ENCODE measurements at places on chromosomes 16 and 17.

- no peak for DNase-seq
Observed at GRCh38 chr17:82054351-82055022, 2.8 kb downstream of the GPS1 start.

GRCh38 chr17:50579399-50579798 is 18.9 kb downstream of the CACNA1G start:
- no peak for DNase-seq

DNA sequence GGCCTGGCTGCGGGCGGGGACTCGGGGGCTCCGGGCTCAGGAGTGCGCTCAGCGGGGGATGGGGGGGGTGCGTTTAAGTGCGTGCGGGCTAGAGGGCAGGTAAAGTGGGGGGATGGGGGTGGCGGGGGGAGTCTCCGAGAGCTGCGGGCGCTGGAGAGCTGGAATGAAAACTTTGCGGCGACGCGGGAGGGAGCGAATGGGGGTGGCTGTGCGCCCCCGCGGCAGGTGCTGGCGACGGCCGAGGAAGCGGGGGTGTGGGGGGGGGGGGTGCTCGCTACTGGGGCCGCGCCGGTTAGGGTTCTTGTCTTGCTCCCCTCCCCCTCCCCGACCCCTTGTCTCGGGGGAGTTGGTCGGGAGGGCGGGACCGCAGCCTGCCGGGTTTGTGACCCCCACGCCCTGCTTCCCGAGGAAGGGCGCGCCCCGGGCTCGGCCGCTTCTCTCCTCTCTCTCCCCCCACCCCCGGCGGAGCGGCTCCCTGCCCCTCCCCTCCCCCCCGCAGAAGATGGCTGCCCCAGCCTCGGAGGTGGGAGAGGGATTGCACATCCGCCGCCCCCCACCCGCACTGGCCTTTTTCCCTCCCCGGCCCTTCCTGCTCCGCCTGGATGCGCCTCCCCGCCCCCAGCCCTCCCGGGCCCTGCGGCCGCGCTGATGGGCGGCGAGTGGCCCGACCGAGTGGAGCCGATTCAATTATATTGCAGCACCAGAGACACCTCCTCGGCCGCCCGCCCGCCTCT is 649 bp downstream of the GSE1 start:
- DNase-seq = peak; percentile 62

- no peak for DNase-seq
Observed at GRCh38 chr17:15508466-15508865, 41.0 kb upstream of the CDRT4 start.

DNA sequence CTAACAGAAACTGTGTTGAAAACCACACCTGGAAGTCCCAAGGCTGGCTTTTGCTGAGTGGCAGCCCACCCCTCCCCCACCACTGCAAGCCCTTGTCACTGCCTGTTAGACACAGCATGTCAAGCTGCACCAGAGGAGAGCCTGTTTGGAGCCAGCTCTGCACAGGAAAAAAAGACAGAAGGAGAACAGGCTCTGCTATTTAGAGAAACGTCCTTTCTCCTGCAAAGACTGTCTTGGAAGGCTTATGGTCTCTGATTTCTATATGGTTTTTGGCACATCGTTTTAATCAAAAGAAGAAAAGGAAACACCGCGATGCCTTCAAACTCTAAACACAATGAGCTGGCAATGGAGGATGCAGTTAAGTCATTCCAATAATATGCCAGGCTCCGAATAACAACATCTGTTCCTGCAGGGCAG is 275.5 kb downstream of the MAP2K4 start:
- DNase-seq = no peak

DNA sequence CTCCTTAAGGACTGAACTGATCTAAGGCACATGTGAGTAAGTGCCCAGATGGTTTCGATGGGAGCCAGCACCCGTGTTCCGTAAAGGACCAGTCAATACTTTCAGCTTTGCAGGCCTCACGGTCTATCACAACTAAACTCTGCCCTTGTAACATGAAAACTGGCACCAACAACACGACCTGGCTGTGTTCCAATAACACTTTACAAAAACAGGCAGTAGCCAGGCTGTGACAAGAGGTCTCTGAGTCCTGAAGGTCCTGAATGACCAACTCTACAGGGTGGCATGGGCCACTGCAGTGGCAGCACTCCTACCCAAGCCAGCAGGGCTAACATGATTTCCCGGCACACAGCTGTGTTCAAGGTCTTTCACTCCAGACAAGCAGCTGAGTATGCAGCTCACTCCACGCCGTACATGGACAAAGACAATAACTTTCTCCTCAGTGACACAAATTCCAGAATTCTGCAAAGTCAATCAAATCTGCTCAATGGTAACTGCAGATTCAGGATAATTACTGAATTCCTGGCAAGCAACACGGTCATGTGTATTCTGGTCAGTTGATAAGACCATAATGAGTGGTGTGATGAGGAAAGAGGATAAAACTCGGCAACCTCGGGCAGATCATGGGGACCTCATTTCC is 15.3 kb downstream of the NPLOC4 start:
- no peak for DNase-seq

DNA sequence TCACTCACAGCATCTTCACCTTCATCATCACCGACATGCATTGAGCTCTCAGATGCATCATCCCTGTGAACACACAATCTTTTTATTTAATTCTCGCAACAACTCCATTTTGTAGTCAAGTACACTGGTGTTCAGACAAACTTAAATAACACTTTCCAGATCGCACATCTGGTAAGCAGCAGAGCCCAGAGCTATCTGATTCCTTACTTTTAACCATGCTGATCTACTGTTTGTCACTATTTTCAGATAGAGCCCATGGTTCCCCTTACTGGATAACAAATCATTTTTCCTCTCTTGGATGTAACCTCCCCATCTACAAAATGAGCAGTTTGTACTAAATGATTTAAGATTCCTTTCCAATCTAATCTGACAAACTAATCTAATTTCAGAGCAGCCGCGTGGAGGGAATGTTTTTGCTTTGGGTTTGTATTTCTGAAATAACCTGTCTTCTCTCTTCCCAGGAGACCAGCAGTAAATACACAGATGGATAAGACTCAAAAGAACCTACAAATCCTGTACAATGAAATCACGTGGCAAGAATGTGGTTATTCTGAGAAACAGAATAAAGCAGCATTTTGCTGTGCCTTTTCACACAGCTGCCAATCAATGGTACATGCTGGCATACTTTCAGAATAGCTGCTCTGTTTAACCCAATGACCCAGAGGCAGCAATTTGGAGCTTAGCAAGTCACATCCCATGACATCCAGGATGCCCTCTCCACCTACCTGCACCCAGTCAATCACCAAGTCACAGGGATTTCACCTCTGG is 72.9 kb upstream of the CCL2 start:
- DNase-seq = no peak

DNA sequence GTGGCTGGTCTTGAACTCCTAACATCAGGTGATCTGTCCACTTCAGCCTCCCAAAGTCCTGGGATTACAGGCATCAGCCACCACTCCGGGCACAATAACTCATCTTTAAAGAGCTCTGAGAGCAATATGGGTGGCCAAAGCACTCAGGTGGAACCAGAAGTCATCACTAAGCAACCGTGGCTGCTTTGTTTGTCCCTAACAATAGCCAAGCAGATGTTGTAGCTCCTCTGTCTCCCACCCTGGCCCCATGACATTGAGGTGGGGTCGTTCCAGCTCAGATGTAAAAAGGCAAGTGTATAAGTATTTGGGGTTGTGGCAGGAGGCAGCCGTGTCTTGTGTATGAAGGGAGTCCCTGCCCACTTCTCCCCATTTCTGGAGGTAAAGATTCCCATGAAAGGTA is 3.7 kb upstream of the SCIMP start:
- DNase-seq = no peak

DNA sequence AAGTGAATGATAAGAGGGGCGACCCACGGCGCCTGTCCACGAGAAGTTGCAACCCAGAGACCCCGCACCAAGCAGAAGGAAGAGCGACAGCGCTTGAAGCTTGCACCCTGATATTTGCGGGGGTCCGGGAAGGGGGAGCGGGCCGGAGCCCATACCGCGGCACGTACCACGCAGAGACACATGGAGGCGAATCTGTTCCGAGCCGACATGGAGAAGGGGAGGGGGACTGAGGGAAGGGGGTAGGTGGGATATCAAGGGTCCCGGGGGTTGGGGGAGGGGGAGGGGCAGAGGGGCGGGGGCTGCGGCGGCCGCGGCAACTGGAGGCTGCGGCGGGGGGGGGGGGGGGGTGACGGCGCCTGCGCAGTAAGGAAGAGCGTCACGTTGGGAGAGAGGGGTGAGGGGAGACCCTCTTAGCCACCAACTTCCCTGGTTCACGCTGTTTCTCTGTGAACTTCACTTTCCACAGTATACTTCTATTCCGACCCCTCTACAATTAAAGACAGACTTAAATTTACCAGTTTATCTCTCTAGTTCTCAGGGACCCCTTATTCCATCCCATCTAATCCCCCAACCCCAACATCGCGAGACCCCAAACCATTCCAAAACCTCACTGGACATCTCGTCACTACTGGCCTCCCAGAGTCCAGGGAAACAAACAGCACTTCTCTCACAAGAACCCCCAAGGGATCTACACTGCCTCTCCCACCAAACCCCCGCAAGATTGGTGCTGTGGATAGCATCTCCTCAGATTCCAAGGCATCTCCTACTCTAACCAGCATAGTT is 8.0 kb downstream of the DLG4 start:
- no peak for DNase-seq

DNA sequence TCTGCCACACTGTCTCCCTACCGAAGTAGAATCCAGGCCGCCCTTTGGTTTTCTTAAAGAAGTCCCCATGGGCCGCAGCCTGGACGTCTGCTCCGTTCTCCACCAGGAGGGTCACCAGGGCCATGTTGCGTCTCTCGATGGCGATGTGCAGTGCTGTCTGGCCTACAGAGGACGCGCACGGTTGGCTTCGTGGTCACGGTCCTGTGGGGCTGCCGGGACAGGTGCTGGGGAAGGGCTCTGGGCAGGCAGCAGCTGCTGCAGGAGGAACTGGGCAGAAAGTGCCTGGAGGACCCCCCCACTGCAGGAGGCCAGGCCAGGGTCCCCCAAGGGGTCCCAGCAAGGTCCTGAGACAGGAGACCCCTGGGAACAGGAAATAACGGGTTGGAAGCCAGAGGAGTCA is 19.0 kb downstream of the TRPV1 start:
- no peak for DNase-seq

DNA sequence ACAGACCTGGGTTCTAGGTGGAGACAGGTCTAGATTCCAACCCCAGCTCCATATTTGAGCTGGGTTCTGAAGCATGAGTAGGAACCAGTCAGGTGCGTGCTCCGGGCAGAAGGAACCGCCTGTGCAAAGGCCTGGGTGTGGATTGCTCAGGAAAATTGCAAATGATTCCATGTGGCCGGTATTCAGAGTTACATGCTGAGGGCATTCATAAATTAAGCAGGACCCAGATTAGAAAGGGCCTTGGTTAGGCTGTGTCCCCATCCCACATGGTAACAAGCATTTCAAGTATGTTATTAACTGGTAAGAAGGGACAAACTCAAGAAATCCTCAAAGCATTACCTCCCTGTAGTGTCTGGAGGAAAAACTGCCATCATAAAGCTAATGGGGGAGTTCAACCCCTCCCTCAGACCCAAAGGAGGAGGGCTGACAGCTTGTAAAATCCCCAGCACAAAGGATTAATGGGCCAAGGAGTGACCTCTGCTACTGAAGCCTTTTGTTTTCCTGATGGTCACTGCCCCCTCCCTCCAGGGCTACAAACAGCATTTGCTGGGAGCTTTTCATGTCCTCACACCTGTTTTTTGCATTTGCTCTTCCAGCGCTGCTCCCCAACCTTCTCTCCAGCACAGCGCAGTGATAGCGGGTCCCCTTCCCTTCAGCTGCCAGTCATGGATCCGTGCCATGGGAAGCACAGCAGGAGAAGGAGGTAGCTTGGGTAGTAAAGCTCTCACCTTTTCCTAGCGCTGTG is 218.0 kb downstream of the C16orf95 start:
- DNase-seq = no peak

GRCh38 chr16:2004795-2005517 is 4.7 kb downstream of the ZNF598 start:
- no peak for DNase-seq

DNA sequence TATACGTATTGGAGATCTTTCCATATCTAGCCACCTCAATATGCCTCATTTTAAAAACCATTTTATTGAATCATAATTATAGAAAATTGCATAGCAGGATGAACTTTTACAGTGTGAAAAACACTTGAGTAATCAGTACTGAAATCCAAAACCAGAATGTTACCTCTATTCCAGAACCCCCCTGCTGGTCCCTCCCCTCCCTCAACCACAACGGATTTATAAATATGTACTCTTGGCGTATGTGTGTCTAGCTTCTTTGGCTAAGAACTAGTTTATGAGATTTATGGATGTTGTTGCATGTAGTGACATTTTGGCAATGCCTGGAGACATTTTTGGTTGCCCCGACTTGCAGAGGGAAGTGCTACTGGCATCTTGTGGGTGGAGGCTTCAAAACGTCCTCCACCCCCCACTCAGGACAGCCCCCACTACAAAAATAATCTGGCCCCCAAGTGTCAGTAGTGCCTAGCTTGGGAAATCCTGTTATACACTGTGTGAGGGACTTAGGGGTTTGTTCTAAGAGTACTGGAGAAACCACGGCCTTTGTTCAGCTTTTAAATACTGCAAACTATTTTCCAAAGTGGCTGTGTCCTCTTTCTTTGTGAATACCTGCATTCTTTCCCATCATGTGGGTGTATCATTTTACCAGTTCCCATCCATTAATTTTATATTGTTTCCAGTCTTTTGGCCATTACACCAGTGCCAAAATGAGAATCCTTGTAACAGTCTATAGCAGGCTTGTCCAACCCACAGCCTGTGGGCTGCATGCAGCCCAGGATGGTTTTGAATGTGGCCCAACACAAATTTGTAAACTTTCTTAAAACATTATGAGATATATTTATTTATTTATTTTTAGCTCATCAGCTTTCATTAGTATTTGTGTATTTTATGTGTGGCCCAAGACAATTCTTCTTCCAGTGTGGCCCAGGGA is 23.7 kb downstream of the ITPRIPL2 start:
- no peak for DNase-seq

DNA sequence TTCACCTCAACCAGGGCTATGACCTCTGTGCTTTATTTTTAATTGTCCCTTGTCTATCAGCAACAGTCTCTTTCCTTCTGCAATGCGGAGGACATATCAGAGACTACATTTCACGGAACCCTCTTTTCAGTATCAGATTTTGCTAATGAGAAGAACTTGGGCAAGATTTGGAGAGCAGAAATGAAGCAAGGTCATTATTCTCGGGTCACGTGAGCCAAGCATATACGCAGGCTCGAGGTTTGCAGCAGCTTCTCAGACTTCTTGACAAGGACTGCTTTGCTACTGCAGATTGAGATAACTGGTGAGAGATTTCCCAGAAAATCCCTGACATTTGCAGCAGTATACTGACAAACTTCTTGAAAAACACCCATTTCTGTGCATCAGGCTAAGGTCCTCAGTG is 30.4 kb downstream of the ABCA10 start:
- no peak for DNase-seq

- no peak for DNase-seq
Observed at GRCh38 chr17:76701471-76701967, 9.2 kb downstream of the MXRA7 start.

GRCh38 chr17:68346448-68346847 is 55.2 kb downstream of the ARSG start:
- peak; percentile 86 for DNase-seq

DNA sequence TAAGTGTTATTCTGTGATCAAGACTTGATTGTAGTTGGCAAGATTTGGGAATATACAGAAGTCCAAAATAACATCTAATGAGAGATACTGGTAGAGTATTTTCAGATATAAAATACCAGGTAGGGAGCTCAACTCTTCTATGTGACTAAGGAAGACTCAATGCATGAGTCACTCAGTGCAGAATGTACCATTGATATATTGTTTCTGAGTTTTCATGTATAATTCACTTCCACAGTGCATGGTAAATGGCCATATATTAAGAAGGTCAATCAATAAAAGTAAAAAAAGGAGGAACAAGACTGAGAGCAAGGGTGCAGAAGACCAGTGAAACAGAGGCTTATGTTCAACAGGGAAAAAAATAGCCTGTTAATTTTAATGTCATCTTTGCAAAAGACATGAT is 1387.9 kb downstream of the CDH8 start:
- DNase-seq = no peak
